ENCODE measurements at places on chromosomes 5 and 9. TPM values are rescaled to one million over a fixed set of nuclear protein-coding genes. Genes with fewer than 3 reads are reported as not detected.

The DNAJC18 gene
- 7.6 TPM for total RNA-seq

The IL13 gene
- total RNA-seq = not detected

The NME5 gene
- total RNA-seq = 1.1 TPM

The SPINK6 gene
- not detected for total RNA-seq

The CAST gene
- total RNA-seq = 109 TPM

The PCDHB11 gene
- total RNA-seq = 0.13 TPM

The PGM5 gene
- total RNA-seq = 0.26 TPM

The CYLC2 gene
- total RNA-seq = not detected

The FOXD4L5 gene
- total RNA-seq = 0.11 TPM

Data from pulmonary artery endothelial cell (primary cell).